ENCODE measurements at places on chromosomes 3 and 15. TPM values are rescaled to one million over a fixed set of nuclear protein-coding genes. Genes with fewer than 3 reads are reported as not detected.

TM2D3 gene
- polyA plus RNA-seq, result 42.8 TPM

GATM gene
- 367 TPM for polyA plus RNA-seq

DNA sequence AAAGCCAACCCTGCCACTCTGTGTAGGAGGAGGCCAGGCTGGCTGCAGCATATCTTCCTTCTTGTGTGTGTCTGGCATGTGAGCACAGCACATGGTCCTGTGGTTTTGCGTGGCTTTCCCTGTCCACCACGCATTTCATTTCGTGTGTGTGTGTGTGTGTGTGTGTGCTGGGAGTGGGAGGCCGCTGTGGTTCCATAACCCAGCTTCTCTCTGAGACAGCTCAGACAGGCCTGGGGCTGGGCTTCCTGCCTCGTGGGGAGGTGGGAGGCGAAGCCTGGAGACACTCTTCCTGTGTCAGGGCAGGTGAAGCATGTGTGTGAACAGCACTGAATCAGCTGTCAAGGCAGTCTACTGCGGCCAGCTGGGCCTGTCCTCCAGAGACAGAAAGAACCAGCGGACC lies 16.0 kb upstream of the MRPS22 start:
- DNase-seq, result no peak
- no peaks in the 10 kb centered on the region for H3K27me3 ChIP-seq
- H3K36me3 ChIP-seq, result no peaks in the 10 kb centered on the region
- H3K4me3 ChIP-seq, result no peak overlapping the region
- H3K4me1 ChIP-seq, result no peaks in the 10 kb centered on the region
- H3K27ac ChIP-seq, result no peak overlapping the region

DNA sequence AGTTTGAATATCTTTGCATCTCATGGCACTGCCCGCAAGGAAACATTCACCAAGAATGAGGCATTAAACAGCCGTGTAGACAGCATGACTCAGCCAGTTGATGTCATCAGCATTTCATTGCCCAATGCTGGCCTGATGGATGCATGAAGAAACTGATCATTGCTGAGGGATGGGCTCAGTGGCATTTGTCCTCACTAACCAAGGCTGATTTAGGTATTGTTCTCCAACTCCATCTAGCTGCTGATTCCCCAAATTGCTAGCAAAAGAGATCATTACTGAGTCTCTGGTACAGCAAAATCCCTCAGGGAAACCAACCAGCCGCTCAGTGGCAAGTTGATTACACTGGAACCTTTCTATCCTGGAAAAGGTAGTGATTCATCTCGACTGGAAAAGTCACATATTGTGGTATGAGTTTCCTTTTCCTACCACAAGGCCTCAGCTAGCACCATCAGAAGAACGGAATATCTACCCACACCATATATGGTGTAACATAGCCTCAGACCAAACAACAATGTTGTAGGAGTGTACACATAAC lies 186.5 kb upstream of the GAP43 start:
- no peaks in the 10 kb centered on the region for H3K27me3 ChIP-seq
- H3K4me3 ChIP-seq, result no peak overlapping the region
- H3K4me1 ChIP-seq, result no peaks in the 10 kb centered on the region
- no peaks in the 10 kb centered on the region for H3K36me3 ChIP-seq
- H3K27ac ChIP-seq, result no peak overlapping the region

GRCh38 chr15:66588537-66588936 lies 22.7 kb upstream of the LCTL start:
- H3K36me3 ChIP-seq, result no peaks in the 10 kb centered on the region
- H3K27me3 ChIP-seq, result no peaks in the 10 kb centered on the region

GRCh38 chr3:56748663-56749231 lies 53.0 kb downstream of the ARHGEF3 start:
- no peaks in the 10 kb centered on the region for H3K27me3 ChIP-seq
- peaks cover 6% of the 10 kb centered on the region for H3K36me3 ChIP-seq
- peak overlapping the region; percentile 19 for H3K27ac ChIP-seq

All from pancreas (tissue), 10 donors.